ENCODE measurements at places on chromosomes 16 and 17.
A peak's percentile ranks its signal among the peaks of the same experiment; 100 is the strongest.

- no peak for DNase-seq
Observed at GRCh38 chr16:78706637-78707036, 607.2 kb downstream of the WWOX start.

DNA sequence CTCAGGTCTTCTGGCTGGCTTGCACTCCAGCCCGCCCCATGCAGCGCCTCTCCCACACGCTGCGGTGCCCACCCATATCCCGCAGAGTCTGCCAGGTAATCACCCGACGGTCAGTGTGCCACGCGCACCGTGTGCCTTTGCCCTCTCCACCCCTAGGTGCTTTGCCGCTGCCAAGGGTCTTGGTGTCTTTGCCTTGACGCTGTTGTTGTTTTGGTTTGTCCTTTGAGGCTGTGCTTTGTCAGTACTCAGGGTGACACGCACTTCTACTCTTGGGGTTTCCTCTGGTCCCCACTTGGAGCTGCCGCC, 30.1 kb downstream of the UBN1 start:
- DNase-seq = no peak

DNA sequence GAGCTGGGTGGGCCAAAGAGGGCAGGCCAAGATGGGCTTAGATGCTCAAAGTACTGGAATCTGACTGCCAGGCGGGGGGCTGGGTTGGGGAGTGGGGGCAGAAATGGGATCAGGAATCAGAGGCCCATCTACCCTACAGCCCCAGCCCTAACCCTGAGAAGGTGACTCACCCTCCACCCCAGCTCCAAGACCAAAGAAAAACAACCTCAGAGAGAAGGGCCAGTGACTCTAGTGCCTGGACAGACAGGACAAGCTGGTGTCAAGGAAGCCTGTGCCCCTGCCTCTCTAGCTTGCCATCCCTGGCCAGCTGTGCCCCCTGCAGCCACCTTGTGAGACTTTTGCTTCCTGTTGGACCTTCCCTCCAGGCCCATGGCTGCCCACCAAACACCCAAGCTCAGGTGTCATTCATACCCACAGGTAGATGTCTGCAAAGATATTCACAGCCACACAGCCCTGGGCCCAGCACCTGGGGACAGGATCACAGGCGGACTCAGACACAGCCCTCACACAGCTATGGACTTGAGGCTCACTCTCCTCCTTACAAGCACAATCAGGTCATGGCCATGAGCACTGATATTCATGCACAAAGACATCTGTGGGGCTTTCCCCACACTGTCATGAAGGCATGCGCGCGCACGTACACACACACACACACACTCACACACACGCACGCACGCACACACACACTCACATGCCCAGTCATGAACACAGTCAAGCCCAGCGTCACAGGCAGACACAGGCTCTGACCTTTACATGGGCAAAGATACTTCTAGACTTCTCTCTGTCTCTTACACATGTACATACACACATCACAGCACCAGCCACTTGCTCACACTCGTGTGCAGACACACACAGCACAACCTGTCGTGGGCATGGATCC, 2.8 kb downstream of the WNT3 start:
- no peak for DNase-seq

DNA sequence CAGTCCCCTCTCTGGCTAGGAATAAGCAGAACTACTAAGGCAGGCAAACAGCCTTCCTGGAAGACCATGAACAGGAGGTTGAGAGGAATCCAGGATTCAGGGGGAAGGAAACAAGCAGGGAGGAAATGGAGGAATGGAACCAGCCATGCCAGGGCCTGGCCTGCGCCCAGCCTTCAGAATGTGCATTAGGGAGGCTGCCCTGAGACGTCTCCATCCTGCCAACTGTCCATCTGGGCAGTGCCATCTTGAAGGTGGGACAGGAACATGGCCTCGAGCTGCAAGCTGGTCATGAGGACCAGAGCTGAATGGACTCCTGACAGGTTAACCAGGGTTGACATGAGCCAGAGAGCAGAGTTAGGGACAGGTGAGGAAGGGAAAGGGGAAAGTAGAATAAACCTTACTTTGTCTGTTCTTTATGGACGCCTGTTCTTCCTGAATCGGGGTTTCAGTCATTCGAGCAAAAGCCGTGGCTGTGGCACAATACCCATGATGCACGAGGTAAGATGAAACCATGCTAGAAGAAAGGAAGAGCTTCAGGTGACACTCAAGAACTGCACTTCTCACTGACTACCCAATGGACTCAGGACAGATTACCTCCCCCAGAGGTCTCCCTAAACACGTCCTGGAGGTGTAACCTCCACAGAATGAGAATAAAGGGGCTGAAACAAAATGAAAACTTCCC, 12.1 kb upstream of the GFOD2 start:
- no peak for DNase-seq

DNA sequence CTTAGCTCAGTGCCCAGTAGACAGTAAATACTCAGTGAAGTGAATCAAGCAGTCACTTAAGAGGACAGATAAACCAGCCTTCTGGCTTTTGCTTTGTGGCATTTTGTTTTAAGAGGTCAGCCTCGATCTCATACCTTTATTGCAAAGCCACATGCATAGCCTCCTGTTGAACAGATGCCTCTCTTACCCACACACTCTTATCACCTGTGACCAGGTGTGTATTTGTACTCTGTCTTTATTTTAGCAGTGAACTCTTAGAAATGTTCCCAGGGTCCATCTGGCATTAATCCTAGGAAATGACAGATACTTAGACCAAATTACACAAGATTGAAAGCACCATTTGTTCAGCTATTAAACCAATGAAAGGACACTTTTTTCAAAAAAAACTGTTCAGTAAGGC, 1426.5 kb downstream of the CDH11 start:
- DNase-seq = no peak

GRCh38 chr16:85863384-85863774, 35.6 kb upstream of the IRF8 start:
- no peak for DNase-seq

GRCh38 chr17:63528183-63528582, 5.0 kb downstream of the KCNH6 start:
- DNase-seq = no peak

GRCh38 chr16:85765767-85766166, 14.9 kb upstream of the C16orf74 start:
- DNase-seq = no peak

DNA sequence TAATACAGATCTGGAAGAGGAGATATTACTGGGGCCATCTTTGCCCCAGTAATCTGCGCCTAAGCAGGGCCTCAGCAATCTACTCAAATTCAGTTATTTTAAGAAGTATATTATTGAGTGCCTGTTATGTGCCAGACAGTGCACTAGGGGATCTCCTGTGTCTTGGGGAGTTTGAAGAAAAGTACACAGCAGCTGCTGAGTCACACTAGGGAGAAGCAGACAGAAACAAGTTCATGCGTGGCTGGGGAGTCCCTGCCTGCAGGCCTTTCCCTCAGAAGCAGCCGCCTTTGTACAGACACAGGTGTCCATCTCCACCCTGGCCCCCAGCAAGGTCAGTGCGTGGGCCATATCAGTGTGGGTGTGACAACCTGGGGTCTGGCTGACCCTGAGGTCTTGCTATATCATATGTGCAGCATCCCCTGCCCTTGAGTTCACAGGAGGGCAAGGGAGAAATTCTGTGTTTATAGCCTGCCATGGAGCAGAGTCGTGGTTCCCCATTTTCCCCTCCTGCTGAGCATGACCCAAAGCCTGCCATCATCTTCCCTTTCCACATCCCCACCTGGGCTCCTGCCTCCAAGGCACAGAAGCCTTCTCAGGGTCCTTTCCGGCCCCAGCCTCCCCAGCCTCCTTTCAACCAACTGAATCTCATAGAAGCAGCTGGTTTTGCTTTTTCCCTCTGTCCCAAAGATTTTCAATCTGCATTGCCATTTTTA, 229.9 kb upstream of the SDK2 start:
- DNase-seq = no peak

GRCh38 chr16:29806641-29807425, 504 bp downstream of the MAZ start:
- peak; percentile 49 for DNase-seq

DNA sequence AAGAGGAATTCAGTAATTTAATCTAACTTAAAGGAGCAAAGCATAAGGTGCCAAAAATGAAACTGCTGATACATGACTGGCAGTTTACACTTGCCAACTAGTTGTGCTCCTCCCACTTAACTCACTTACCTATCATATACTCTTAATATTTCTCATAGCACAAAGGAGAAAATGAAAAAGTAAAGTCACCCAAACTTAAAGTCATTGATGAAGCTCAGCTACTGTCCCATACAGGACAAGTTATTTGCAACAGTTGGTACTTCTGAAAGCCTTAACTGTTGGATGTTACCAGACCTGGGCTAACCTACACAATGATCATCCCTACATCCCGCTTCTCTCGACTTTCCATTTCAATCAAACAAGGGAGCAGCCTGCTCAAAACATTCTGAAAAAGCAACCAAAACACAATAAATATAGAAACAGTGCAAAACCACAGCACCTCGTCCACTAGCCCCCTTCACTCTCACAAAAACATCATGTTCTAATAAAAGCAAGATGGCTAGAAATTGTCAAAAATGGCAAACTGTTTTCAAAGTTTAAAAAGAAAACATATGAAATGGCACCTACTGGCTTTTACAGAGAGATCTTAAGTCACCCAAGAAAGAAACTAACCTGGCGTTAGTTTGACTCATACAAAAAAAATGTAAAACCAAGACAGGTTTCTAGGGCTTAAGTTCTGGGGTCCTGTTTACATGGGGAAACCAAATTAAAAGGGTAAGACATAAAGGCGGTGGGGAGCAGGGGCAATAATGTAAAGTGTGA, 868 bp downstream of the MED13 start:
- DNase-seq = no peak
